OCI-M1 (cell line): ENCODE measurements at places on chromosomes 6 and 20.

GRCh38 chr6:148274809-148275208 lies 67.8 kb upstream of the SASH1 start:
- no peak for DNase-seq

GRCh38 chr20:51097351-51098120 lies 74.6 kb upstream of the KCNG1 start:
- no peak for DNase-seq

- peak; percentile 45 for DNase-seq
These were observed 893.4 kb downstream of the C6orf118 start for GRCh38 chr6:164415832-164416563.

DNA sequence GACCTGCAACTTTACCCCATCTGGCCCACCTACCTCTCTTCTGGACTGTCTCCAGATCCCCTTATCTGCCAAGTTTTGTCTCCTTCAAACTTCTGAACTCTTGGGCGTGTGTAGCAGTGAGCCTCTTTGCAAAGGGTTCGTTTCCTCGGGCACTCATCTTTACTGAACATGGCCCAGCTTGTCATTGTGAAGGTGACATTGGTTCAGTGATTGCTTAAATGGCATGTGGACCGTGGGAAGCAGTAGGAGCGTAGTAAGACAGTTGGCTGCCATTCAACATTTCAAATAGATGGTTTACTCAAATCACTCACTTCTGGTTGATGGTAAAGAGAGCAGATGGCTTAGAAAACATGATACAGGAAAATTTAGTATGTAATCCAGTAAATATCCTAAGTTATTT lies 34.8 kb upstream of the KIF25 start:
- no peak for DNase-seq

- DNase-seq: peak; percentile 67
These were observed 34.0 kb upstream of the FOXO3 start for GRCh38 chr6:108526739-108527174.

- peak; percentile 52 for DNase-seq
These were observed 411 bp downstream of the DSN1 start for GRCh38 chr20:36773107-36773596.

GRCh38 chr6:22017766-22018165 lies 279.1 kb downstream of the PRL start:
- DNase-seq: no peak

DNA sequence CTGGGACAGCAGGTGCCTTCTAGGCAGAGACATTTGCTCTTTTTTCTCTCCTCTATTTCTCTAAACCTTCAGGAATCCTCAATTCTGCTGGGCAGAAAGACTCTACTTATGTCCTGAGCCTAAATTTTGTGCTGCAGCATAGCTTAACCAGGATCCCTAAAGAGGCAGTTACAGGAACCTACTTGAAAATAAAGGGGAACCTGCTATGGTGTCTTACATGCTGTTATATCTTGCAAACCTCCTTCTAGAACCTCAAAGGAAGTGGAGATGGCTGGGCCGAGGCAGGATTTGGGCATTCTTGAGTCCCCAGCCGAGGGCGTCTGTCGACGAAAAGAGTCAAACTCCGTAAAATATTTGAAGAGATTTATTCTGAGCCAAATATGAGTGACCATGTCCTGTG lies 17.1 kb upstream of the GMNN start:
- DNase-seq: no peak

GRCh38 chr6:27145731-27146455 lies 101.6 kb upstream of the PRSS16 start:
- DNase-seq: peak; percentile 97

- peak; percentile 87 for DNase-seq
These were observed 76.0 kb upstream of the SHLD1 start for GRCh38 chr20:5674176-5674660.

- no peak for DNase-seq
These were observed 90.2 kb upstream of the HDAC2 start for GRCh38 chr6:114061116-114061515.

DNA sequence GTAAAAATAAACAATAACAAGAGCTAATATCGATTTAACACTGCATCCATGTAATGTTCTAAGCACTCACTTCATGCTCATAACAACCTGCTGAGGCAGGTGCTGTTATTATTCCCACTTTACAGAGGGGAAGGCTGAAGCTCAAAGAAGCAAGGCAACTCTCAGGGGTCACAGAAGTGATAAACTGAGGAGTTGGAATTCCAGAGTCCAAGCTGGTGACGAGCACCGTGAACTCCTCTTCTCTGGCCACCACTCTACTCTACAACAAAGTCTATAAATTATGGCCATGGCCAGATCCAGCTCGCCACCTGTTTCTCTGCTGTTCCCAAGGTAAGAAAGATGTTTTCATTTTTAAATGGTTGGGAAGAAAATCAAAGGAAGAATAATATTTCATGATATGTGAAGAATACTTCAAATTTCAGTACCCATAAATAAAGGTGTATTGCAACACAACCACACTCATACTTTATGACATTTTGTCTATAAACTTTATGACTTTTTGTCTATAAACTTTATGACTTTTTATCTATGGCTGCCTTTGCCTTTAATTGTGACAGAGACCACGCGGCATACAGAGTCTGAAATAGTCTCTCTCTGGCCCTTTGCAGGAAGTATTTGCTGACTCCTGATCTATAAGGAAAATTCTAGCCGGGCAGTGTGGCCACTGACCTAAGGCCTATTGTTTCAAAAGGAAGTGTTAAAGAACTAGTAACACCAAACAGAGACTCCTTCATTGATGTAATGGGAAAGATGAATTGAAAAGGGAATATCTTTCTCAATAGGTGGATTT lies 113.2 kb upstream of the KCNG1 start:
- DNase-seq: no peak

DNA sequence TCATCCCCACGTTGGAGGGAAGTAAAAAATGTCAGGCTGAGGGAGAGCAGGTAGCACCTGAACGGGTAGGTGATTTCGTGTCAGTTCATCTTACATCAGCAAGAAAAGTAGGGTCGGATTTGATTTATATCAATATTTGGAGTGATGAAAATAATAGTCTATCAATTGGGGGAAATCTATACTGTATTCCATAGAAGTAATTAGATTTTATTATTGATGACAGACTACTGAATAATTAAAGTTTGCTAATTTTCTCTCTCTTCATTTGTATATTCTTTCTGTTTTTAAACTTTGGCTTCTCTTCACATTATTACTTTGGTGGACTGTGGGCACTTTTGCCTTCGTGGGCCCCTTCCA lies 78.4 kb downstream of the OLIG3 start:
- no peak for DNase-seq

DNA sequence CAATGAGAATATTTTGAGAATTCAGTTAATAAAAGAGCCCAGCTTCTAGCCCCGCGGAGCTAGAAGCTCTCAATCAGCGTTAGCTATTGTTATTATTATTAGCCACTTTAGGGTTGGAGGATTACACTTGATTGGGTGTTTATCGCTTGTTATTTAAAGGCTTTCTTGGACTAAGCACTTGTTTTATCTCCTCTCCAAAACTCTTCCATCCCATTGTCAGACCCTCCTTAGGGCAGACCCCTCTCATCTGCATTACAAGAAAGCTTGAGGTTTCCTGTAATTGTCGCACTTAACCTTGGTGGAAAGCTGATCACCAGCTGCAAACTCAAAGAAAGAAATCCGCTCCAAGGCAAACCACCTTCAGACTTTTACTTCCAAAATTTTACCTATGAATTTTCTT lies 4.8 kb downstream of the DPPA5 start:
- DNase-seq: no peak

- DNase-seq: peak; percentile 17
These were observed 98.7 kb downstream of the COL21A1 start for GRCh38 chr6:56148488-56149186.

- no peak for DNase-seq
These were observed 680.6 kb downstream of the RFPL4B start for GRCh38 chr6:113027780-113028179.

- DNase-seq: no peak
These were observed 50.7 kb downstream of the UBE2V1 start for GRCh38 chr20:50062006-50062838.

- DNase-seq: no peak
These were observed at the start of gene MOG for GRCh38 chr6:29656798-29657197. TSS of gene MOG (plus strand) at chr6:29657092. CDS start at chr6:29657210, 118 bp downstream.

DNA sequence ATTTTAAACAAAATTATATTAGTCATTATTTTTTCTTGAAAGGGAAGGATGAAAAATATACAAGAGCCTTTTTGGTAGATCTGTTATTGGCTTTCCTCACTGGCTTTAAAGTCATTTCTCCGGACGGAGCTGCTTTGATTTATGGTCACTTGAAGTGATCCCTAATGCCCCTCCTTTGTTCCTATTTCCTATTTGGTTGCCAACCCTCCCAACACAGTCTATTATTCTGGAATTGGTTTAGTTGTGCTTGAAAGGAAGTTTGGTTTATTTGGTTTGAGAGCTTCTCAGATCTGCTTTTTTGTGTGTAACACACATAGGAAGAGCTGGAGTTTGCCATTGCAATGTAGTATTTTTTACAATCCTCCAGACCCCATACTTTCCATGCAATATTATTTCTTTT lies 347.9 kb downstream of the RFPL4B start:
- DNase-seq: no peak

DNA sequence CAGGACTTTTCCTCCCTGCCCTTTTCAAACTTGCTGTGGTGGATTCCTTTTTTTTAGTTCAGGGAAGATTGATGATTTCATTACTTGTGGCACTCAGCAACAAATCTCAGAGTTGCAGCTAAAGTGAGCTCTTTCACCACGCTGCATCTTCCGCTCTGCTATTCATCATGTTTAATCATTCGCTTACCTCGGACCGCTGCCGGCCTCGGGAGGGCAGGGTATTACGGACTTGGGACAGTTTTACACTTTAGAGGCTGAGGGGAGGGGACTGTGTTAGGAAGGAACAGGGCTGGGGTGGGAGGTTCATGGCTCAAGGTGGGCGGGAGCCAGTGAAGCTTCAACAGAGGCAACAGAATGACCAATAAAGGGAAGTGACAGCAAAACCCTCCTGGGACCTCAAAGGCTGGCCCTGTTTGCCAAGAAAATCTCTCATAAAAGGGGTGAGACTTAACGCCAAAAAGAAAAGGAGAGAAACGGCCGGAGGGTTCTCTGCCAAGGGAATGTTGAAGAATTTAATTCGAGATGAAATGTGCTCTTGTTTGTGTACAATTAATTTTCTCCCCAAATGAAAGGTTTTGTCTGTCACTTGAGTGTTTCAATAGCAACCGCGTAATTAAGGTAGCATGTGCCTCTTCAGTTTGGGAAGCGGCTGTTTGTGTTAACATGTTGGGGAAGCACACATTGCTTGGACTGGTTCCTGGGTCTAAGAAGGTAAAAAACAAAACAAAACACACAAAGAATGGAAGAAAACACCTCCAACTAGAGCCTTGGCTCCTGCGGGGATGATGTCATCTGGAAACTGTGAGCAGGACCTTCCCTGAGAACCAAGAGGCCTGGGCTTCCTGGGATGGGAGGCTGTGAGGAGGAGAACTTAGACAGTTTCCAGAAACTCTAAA lies 72.5 kb upstream of the SULF2 start:
- DNase-seq: no peak

DNA sequence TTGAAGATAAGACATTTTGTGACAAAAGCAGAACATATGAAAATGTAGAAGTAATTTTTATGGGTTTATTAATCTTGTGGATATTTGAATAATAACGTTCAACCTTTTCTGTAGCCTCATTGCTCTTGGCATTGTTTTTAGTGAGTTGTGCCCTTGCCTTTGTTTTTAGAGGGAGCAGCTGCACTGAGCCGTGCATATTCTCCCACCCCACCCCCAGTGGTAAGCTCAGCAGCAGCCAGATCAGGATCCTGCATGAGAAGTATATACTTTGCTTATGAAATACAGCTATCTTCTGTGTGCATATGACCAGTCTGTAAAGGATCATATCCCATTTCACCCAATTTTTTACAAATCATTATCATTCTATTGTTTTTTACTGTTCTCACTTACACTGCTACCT lies 184.2 kb downstream of the COL9A1 start:
- no peak for DNase-seq

DNA sequence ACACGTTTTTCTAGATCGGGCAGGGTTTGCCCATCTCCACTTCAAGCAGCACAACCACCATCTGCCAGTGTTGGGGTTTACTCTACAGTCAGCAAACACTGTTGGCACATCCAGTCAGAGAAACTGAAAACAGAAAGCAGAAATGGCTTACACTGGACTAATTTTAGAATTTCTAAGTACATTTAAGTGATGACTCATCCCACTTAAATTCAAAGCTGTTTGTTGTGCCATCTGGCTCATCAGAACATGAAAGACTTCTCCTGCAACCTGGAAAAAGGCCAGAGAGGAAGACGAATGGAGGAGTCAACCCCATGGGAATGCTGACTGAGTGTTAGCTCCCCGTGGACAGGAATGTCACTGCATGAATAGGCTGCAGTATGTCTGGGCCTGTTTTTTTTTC lies 21.8 kb downstream of the FAM209B start:
- DNase-seq: peak; percentile 83

DNA sequence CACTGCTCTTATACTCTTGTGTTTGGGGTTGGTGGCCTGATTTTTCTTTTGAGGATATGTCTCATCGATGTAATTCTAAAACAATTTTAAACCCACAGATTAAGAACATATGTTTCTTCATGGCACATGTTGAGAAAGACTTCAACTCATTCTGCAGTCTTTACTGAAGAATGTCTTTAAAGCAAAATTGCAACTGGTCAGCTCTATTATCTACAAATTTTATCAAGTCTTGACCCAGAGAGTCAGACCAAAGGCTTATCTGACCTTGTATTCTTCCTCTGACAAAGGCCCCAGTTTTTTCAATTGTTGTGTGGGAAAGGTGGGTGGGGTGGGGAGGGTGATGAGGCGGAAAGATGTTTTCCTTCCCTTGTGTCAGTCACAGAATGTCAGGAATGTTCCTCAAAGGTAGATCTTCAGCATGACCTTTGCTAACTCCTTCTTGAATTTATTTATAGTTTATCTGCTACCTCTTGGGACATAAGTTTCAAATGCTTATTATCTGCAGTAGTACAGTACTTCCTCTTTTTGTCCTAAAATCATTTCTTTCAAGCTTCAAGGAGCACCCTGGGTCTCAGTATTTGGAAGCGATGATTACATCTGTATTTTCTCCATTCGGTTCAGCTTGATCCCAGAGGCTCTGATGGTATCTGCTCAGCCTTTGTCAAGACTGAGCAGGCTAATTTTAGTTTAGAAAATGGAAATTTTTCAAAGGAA lies 63.2 kb upstream of the TIAM2 start:
- peak; percentile 76 for DNase-seq

DNA sequence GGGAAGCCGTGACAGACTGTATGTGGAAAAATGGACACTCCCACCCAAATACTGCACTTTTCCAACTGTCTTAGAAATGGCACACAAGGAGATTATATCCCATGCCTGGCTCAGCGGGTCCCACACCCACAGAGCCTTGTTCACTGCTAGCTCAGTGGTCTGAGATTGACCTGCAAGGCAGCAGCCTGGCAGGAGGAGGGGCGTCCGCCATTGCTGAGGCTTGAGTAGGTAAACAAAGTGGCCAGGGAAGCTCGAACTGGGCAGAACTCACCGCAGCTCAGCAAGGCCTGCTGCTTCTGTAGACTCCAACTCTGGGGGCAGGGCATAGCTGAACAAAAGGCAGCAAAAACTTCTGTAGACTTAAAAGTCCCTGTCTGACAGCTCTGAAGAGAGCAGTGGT lies 11.4 kb upstream of the RNF146 start:
- no peak for DNase-seq
